ENCODE measurements at places on chromosomes 4 and X.

DNA sequence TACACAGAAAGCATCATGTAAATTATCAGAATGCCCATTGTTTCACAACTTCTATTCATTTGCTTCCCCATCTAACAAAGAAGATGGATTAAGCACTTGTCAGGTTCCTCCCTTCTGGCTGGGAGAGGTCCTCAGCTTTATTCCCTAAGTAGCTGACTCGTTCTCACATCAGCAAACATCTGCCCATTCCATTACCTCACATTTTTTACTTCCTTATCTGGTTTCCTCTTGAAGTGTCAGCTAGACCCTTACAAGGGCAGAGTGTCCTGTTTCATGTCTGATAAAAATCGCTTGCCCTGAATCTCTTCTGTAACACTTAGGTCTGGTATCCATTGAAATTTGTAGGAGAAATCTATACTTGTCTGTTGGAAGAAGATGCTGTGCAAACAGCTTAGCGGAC, 34.7 kb downstream of the TMPRSS11A start:
- no peak for DNase-seq

DNA sequence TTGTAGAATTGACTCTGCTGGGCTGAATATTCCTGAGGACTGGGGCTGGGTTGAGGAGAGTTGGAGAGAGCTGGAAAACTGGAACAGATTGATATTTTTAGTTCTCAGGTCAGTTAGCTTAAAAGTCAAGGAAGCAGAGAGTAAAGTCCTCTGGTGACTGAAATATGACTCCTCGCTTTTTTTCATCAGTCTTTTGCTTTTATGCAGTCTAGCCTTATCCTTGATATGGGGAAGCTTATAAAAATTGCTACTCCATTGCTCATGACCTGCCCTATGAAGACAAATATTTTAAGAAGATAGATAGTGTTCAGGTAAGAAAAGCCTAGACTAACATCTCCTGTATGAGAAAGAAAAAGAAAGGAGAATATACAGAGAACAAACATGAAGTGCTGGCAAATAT, 152.7 kb downstream of the C4orf33 start:
- DNase-seq, result no peak

- no peak for DNase-seq
These were observed 236.6 kb downstream of the RASL11B start for GRCh38 chr4:53098681-53099121.

GRCh38 chrX:29870608-29871007, 344.8 kb upstream of the MAGEB2 start:
- DNase-seq, result no peak

GRCh38 chrX:131762802-131763234, 218.9 kb downstream of the OR13H1 start:
- DNase-seq, result no peak

DNA sequence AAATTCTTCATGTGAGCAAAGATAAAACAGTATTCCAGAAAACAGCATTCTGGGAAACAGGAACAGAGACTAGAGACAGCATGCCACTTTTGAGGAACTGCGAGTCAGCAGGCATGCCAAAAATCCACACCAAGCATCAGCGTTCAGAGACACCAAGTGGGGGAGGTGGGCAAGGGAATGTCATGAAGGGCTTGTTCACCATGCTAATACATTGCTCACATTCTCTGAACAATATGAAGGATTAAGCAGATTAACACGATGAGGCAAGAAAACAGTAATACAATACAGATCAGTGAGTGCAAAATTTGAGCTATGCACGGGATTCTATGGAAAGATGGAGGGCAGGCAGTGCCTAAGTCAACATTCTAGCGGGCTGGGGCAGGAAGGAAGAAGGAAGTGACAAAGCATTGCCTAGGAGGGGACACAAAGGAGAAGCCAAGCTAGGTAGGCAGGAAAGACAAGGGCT, 278.3 kb downstream of the FBXW7 start:
- DNase-seq, result no peak

- no peak for DNase-seq
These were observed 83.3 kb downstream of the CPZ start for GRCh38 chr4:8675906-8676305.

- DNase-seq, result no peak
These were observed 93.6 kb downstream of the GPR143 start for GRCh38 chrX:9671998-9672397.

GRCh38 chr4:128488055-128488705, 200.6 kb upstream of the PGRMC2 start:
- no peak for DNase-seq

DNA sequence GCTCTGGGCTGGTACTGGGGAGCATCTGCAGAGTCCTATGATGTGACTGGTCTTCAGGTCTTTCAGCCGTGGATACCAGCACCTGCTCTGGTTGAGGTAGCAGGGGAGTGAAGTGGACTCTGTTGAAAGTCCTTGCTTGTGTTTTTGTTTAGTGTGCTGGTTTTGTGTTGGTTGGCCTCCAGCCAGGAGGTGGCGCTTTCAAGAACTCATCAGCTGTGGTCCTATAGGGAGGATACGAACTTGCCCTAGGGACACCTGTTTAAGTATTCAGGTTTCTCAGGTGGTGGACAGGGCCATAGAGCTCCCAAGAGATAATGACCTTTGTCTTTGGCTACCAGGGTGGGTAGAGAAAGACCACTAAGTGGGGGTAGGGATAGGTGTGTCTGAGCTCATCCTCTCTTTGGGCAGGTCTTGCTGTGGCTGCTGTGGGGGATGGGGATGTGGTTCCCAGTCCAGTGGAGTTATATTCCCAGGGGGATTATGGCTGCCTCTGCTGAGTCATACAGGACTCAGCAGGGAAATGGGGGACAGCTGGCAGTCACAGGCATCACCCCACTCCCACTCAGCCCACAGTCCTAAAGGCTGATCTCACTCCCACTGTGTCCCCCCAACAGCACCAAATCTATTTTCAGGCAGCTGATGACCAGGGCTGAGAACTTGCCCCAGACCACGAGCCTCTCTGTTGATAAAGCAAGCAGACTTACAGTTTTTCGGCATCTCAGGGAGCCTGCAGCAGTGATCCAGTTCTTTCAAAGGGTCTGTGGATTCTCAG, 24.1 kb downstream of the MSMO1 start:
- DNase-seq, result no peak

DNA sequence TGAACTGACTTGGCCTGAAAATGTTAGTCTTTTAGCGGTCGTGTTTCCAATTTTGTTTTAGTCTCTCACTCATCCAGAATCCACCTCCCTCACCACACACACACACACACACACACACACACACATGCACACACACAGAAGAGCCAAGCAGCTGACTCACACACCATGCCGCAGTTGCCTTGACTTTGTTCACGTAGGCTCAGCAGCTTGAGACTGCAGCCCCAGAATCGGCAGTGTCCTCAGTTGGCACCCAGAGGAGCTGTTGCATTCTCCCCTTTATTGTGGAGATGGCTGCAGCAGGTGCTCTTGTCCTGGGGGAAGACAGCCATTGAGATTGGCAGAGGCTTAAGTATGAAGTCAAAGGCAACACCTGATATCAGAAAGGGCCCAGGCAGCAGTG, 20.9 kb upstream of the XPNPEP2 start:
- no peak for DNase-seq

DNA sequence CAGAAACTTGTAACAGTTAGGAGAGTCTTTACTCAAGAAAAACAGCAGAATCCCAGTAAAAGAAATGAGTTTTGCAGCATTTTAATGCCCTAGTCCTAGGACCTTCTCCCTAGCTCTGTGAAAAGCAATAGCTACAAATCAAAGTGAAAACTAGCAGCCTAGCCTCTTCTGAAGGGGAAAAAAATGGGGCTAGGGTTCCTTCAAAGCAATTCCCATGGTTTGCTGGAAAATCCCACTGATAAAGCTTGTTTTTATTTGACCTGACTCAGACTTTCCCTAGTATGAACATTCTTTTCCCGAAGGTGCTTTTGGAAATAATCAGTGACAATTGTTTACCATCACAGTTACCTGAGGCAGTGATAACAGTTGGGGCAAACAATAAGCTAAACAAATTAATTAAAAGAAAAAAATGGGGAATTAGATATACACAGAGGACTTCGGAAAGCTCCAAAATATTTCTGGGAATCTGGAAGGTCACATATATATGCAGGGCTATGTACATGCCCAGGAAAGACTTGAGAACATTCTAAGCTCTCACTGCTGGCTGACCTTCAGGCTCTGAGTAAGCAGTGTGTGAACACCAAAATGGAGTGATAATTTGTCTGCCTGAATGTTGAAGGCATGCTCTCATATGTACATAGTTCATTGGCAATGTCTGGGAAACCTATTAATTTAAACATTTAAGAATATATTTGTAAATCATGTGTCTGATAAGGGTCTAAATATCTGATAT, 285.9 kb downstream of the KCTD8 start:
- DNase-seq, result no peak

GRCh38 chr4:128255906-128256305, 31.7 kb downstream of the PGRMC2 start:
- no peak for DNase-seq

- no peak for DNase-seq
These were observed 34.0 kb upstream of the CYBB start for GRCh38 chrX:37745835-37746217.

GRCh38 chr4:107220976-107221375, 184.9 kb upstream of the DKK2 start:
- DNase-seq, result no peak

- no peak for DNase-seq
These were observed 80.2 kb downstream of the SYNPO2 start for GRCh38 chr4:118968813-118969212.

GRCh38 chr4:134762053-134762452, 560.5 kb upstream of the PABPC4L start:
- DNase-seq, result no peak

DNA sequence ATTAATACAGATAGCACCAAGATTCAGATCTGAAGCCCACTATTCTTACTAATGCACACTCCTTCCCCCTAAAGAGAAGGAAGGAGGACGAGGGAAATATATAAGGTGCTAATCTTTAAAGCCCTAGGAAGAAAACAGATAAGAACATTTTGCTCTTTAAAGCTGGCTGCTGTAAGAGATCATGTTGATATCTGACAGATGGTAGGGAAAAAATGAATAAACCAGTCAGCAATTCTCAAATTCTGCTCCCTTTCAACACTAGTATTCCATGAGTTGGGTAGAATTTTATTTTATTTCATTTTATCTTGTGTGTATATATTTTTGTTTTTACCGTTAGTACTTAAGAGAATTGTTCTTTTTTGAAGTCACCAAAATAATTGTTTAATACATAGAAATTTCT, 19.2 kb downstream of the OTC start:
- no peak for DNase-seq

DNA sequence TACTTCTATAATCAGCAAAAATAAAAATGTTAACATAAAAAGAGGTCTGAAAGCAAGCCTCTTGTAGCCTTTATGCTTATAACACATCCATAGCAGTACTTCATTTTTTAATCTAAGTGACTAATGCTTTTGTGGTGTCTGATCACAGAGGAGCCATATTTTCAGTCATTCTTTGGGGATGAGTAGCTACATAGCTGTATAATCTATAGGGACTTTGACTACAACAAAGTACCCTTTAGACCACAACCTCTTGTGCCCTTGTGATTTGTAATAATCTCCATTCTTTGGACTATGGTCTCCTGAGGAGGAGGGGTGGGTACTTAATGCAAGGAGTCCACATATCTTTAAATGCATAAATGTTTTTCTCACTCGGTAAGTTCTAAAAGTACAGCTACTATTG, 9.6 kb downstream of the DRP2 start:
- DNase-seq, result no peak

- DNase-seq, result no peak
These were observed 3.5 kb upstream of the EDNRA start for GRCh38 chr4:147477439-147477838.

DNA sequence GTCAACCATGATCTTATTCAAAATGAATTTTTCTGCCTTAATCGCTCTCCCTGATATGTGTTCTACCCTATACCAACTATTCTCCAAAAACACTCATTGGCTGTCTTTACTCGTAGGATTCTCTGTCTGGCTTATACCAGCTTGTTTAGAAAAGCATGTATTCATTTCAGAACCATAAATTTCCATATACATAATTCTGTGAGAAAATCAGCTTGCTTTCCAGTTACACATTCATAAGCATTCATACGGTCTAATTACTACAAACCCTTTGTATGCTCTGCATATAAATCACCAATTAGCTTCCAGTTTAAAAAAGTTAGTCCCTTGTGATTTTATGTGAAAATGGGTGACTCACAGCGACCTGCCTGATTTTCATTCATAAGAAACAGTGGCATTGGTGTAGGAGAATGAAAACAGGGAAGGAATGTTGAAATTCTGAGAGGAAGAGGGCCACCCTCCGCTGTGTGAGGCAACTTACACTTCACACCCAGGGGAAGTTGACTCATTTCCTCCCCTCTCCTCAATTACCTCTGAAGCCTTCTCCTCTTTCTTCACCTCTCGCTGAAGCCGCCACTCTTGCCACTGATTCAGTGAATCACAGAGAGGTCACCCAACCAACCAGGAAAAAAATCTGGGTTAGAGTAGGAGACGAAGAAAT, 63.3 kb downstream of the MEPE start:
- no peak for DNase-seq

GRCh38 chr4:780716-781492, 45.0 kb downstream of the CPLX1 start:
- no peak for DNase-seq

DNA sequence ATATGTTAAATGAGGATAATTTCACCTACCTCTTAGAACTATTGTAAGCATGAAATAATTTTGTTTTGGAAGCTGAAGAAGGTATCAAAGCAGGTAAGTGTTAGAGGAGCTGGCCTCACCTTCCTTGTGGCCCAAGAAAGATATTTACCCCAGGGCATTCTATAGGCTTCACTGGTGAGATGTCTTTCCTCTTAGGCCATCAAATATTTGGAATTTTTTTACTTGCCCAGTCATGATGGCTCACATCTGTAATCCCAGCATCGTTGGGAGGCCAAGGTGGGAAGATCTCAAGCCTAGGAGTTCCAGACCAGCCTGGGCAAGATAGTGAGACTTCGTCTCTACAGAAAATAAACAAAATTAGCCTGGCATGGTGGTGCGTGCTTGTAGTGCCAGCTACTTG, 6.1 kb upstream of the SMS start:
- no peak for DNase-seq

DNA sequence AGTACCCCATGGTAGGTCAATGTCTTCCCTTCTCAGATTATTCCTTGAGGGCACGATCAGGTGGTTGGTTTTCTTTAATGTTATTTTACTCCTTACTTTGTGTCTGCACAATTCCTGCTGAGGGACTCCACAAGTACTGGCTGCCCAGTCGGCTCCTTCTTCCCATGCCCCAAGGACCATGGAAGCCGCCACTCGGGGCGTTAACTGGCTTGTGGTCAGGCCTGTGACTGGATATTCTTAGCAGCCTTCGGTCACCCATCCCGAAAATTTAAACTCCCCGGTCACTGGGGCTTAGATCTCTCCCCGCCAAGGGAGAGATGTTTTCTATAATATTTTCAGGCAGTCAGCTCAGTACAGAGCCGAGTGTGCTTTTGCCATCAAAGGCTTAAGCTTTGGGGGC, 24.7 kb upstream of the BCOR start:
- no peak for DNase-seq
